ENCODE measurements at places on chromosomes 13 and 19.
A peak's percentile ranks its signal among the peaks of the same experiment; 100 is the strongest.

- DNase-seq: no peak
Observed at GRCh38 chr19:58477871-58478270, 1.7 kb downstream of the ZNF446 start.

DNA sequence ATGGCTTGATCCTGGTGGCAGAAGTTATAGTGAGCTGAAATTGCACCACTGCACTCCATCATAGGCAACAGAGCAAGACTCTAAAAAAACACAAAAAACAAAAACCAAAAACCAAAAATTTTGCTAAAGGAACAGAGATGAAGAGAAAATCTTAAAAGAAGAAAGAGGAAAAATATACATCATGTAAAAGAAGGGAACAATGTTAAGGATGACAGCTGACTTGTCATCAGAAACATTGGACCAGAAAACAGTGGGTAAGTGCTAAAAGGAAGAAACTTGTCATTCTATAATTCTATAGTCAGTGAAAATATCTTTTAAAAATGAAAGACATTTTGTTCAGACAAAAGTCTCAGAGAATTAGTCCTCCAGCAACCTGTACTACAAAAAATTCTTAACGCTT, 93.8 kb downstream of the WASF3 start:
- no peak for DNase-seq

DNA sequence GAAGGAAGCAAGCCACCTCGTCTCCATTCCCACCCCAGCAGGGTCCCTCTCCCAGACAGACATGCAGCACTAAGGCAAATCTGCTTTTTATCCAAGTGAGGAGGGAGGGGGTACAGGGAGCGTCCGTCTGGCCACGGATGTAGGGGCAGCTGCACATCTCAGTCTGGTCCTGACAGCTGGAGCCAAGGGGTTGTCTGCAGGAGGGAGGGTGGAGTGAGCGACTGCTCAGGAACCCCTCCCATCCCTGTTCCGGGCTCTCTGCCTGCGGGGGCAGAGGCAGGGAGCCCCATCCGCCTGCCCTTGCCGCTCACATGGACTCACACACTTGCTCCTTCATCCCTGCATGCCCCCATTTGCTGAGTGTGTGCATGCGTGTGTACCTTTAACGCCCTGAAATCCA, 2.5 kb downstream of the TMEM190 start:
- DNase-seq: no peak

DNA sequence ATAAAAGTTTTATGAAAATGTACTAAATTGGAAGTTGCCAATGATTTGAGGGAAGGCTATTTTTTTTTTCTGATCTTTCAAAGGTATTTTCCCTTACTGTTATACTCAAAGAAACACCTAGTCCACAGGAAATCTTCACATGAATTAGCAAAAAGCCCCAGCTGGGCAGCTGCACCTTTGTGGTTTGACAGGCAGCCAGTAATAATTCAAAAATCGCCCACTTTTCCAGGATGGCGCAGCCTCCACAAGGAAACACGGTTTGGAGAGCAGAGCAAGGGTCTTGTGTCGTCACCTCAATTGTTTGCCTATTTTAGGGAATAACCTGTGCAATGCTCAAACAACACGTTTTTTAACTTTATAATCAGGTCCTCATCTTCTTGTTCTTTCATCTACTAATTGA, 324.9 kb upstream of the GPC6 start:
- DNase-seq: no peak

GRCh38 chr19:4811328-4812131, 20.0 kb downstream of the TICAM1 start:
- DNase-seq: peak; percentile 88

- no peak for DNase-seq
Observed at GRCh38 chr19:16378291-16378889, 53.8 kb downstream of the KLF2 start.

DNA sequence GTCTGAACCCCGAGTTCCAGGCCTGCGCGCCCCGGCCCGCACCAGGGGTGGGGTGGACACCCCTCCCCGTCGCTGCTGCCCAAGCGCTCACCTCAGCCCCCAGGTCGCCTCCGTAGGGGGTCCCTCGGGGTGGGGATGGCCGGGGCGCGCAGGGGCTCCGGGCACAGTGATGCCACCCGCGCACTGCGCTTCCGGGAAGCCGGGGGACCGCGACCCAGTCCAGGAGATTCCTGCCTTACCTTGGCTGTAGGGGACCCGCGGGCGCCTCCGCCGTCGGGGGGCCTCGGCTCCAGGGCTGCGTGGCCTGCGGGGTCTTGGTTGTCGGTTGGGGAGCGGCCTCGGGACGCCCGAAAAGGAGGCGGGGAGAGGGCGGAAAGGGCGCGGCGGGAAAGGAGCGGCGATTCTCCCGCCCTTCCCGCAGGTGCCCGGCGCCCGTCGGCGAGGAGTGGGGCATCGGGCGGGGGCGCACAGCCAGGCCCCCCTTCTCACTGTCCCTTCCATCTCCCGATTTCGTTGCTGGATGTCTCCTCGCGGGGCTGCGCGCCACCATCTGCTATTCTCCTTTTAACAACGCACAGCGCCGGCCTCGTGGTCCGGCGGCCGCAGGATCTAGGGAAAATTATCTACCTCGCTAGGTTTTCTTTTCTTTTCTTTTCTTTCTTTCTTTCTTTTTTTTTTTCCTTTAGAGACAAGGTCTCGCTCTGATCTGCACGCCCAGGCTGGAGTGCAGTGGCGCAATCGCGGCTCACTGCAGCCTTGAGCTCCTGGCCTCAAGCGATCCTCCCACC, at the start of gene KEAP1:
Gene KEAP1 (minus strand): TSS at position 355 of the 788 bp plus-strand sequence. CDS start 3,323 bp downstream, outside the sequence.
- DNase-seq: peak; percentile 37

- no peak for DNase-seq
Observed at GRCh38 chr19:40599331-40599901, 1.8 kb upstream of the LTBP4 start.

DNA sequence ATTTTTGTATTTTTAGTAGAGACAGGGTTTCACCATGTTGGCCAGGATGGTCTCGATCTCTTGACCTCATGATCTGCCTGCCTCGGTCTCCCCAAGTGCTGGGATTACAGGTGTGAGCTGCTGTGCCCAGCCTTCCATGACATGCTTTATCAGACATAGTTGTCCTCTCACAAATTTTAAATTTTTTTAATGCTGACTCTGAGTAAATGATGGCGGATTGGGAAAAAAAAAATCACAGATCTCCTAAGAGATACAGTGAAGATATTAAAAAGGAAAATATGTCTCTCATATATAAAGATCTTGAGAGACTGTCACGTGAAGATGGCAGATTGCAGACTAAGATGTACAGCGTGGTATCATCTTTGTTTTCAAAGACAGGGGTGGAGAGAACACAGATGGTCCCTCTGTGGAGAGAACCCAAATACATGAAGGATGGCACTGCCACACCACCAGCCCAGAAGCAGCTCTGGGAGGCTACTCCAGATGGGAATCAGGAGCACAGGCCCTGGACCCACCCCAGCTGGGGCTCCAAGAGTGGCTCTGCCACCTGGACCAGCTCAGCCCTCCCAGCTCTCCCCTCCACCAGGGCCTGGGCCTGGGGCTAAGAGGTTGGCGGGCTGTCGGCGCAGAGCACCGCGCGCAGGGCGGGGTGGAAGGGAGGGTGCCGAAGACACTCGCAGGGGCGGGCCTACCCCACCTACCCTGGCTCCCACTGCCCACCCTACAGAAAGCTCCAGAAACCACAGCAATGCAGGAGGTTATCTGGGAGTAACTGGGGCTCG, 20.0 kb upstream of the CCNP start:
- no peak for DNase-seq

- no peak for DNase-seq
Observed at GRCh38 chr13:35468195-35468594, 8.3 kb downstream of the MAB21L1 start.

GRCh38 chr13:34698945-34699344, 243.1 kb upstream of the NBEA start:
- no peak for DNase-seq

DNA sequence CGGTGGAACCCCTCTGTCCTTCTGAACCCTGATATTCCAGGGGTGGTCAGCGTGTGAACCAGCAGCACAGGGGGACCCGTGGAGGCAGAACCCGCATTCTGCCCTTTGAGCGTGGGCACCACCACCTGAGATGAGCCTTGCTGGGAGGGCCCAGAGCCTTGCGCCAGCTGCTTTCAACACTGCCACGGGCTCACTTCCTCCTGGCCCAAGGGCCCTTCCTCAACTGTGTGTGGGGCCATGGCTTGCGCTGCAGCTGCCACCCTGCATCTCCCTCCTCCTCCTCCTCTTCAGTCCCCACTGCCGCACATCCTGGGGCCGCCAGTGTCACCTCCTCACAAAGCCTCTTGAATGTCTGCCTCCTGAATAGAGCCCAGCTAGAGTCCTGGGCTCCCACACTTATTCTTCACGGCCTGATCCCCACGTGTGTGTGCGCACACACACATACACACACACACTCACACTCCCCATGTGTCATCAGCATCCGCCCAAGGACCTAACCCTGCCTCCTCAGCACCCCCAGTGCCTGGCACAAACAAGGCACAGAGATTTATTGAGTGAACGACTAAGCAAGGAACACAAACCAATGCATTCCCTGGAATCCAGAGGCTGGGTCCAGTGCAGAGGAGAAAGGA, 26.9 kb upstream of the TMEM160 start:
- no peak for DNase-seq
